Stimulated activated CD8-positive, alpha-beta memory T cell treated with anti-CD3 and anti-CD28 coated beads, Interleukin-4, amount 100 ng/mL, for 48 hours (primary cell): ENCODE measurements at places on chromosomes 6 and 20.

GRCh38 chr6:44663860-44664634 is 276.5 kb downstream of the CDC5L start:
- DNase-seq = no peak

GRCh38 chr6:97040355-97040860 is 115.9 kb downstream of the KLHL32 start:
- no peak for DNase-seq

DNA sequence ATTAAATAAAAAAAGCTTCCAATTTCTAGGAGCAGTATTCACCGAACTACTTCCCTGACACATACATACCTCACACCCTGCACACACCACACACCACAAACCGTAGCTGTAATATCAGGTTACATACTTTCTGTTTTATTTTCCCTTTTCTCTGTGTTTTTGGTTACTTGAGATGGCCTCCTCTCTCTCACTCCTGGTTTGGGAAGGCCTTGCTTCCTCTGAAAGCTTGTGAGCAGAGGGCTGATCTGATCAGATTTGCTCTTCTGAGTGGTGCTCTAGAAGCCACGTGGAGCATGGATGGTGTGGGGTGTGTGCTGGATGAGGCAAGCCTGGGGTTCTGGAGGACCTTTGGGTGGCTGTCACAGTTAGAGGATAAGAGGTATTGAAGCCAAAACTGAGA is 20.9 kb downstream of the UTRN start:
- no peak for DNase-seq

- DNase-seq = no peak
These were observed 154.0 kb downstream of the KIF16B start for GRCh38 chr20:16419138-16419715.

DNA sequence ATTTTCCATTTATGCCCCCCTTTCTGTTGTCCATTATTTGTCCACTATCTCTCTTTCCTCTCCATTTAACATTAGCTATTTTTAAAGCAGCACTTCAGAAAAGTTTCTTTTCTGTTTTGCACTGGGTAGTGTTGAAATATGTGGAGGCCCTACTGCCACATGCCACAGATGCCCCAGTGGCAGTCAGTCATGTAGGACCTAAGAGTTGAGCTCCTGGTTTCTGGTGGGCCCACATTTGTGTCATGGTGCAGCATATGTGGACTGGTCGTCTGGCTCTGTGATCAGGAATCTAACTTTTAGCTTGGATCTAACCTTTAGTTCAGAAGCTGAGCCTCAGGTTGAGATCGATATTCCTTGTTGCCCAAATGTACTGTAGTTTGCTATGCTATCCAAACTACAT is 54.8 kb downstream of the HFE start:
- DNase-seq = no peak

GRCh38 chr6:20377623-20378265 is 23.9 kb upstream of the E2F3 start:
- DNase-seq = no peak
